Activated T-helper 9 cell treated with anti-CD3 and anti-CD28 coated beads, Interleukin-2, amount 50 U/mL, for 16 hours (primary cell): ENCODE measurements at places on chromosomes 5 and 9.

DNA sequence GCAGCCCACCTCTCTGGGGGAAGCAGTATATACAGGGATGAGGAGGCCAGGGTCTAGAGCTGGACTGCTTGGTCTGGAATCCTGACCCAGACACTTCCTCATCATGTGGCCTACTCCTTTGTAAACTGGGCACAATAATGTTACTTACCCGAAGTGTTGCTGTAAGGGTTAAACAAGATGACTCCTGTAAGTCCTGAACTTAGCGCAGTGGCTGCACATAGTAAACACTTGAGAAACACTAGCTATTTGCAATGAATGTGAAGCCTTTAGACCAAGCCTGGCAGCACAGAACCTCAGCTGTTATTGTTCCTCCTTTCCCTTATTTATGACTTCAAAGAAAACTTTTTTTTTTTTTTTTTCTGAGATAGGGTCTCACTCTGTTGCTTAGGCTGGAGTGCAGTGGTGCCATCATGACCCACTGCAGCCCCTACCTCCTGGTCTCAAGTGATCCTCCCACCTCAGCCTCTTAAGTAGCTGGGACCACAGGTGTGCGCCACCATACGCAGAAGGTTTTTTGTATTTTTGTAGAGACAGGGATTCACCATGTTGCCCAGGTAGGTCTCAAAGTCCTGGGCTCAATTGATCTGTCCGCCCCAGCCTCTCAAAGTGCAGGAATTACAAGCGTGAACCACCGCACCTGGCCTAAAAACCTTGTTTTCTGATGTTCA, 96.2 kb upstream of the IL6ST start:
- DNase-seq: no peak

DNA sequence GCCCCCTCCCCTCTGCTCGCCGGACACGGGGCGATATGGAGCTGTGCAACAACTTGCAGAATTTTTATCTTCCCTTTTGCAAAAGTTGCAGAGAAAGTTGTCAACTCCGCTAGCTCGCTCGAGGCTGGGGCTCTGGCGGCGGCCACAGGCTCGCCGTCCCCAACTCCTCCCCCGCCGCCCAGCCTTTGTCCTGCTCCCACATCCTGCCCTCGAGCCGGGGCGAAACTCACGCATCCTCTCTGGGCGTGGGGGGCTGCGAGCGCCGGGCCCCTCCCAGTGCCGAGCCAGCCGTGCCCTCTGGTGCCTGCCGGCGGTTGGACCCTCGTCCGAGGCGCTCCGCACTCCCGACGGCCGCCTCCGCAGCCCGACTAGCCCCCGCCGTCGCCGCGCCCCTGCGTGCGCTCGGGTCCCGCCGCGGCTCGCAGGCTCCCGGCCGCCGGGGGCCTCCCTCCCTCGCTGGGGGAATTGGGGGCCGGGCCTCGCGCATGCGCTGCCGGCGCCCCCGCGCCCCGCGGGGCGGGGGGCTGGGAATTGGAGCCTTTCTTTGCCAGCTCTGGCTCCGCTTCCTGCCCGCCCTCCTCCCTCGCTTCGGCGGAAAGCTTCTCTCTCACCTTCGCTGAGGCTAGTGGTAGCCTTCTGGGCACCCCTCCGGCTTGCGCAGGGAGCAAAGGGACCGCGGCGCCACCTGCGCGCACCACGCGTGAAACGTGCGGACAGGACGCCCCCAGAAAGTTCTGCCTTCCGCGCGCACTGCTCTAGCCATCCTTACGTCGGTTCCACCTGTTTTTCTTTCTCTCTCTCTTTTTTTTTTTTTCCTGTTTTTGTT, at the start of gene CCNJL:
Gene CCNJL, minus strand, starts transcription at position 431 of the 826 bp plus-strand sequence. CDS start 641 bp downstream, outside the sequence.
- no peak for DNase-seq

- no peak for DNase-seq
These were observed 9.3 kb downstream of the LIX1 start for GRCh38 chr5:97133101-97133500.

- DNase-seq: no peak
These were observed 41.0 kb downstream of the TSTD2 start for GRCh38 chr9:97592126-97592525.

DNA sequence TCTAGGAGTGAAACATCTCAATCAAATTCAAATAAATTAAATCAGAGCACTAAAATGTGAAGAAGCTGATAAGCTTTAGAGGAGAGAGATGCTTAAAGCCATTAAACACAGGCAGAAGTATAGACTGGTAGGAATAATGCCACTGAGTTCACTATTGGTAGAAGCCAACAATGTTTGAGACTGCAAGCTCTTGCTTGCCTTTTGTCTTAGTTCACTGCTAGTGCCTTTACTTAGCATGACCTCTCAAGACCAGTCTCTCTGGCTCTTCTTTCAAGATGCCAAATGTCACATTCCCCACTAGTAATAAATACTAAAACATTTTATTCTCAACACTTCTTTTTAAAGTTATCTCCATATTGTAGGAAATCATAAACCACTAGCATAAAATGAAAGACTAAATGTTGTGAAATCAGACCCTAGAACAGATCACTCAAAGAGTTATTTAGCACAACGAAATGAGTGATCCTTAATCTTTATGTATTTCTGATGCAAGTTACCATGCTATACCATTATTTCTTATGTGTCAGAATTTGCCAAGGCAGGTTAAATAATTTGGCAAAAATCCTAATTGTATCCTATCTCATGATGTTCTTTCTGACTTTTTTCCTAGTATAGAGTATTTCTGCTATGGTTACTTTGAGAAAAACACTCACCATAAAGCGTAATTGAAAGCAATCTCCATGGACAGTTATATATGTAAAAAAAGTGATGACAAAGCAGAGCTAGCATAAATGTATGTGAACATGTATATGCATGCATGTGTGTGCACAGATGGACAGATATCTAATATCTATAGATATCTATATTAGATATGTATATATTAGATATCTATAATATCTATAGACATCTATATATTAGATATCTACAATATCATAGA, 57.5 kb downstream of the PJA2 start:
- no peak for DNase-seq

GRCh38 chr5:2757563-2758351, 6.3 kb upstream of the IRX2 start:
- DNase-seq: no peak

DNA sequence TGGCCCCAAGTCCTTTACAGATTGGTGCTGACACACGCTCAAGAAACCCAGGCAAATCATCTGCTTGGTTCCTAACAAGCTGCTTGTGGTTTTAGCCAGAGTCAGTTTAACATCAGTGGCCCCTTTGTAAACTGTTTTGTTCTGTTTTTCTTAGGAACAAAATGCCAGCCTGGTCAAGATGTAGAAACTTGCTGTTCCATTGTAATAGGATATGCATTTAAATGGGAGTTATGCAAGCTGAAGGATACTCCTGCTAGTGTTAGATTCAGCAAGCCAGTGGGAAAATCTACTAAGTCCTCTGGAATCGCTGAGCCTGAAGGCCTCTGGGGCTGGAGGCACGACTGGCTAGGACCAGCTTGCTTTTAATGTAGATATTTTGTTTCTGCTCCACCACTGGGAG, 391.1 kb downstream of the TLE4 start:
- DNase-seq: no peak

- no peak for DNase-seq
These were observed 13.9 kb downstream of the NR2F1 start for GRCh38 chr5:93596676-93597490.

DNA sequence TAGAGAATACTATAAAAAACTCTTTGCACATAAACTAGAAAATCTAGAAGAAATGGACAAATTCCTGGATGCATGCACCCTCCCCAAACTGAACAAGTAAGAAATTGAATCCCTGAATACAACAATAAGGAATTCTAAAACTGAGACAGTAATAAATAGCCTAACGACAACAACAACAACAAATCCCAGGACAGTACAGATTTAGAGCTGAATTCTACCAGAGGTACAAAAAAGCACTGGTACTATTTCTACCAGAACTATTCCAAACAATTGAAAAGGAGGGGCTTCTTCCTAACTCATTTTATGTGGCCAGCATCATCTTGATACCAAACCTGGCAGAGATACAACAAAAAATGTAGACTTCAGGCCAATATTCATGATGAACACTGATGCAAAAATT, 394.4 kb upstream of the RORB start:
- no peak for DNase-seq

DNA sequence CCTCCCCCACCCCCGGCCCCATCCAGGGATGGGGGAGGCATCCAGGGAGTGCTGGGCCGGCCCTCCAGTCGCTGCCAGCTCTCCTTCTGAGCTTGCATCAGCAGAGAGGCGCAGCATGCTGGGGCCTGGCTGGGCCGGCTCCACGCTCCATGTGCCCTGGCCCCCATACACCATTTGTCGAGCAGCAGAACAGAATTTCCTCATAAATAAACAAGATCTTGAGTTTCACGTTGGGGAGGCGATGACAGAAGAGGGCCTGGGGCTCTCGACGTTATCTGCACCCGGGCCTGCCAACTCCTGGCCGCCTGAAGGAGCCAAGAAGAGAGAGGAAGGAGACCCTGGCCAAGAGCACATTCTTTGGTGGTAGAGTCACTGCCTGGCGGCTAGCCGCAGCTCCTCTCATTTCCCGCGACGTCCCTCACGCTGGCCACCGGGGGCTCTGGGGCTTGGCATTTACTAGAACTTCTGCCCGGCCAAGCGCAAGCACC, 177.0 kb downstream of the FGF18 start:
- DNase-seq: no peak
